ENCODE measurements at places on chromosomes 12 and 14.

- DNase-seq = no peak
Observed at GRCh38 chr12:114241973-114242434, 163.9 kb downstream of the TBX5 start.

GRCh38 chr12:13094367-13094766, 9.1 kb downstream of the GSG1 start:
- DNase-seq = no peak

GRCh38 chr12:53182903-53183302, 2.2 kb upstream of the CSAD start:
- DNase-seq = no peak

DNA sequence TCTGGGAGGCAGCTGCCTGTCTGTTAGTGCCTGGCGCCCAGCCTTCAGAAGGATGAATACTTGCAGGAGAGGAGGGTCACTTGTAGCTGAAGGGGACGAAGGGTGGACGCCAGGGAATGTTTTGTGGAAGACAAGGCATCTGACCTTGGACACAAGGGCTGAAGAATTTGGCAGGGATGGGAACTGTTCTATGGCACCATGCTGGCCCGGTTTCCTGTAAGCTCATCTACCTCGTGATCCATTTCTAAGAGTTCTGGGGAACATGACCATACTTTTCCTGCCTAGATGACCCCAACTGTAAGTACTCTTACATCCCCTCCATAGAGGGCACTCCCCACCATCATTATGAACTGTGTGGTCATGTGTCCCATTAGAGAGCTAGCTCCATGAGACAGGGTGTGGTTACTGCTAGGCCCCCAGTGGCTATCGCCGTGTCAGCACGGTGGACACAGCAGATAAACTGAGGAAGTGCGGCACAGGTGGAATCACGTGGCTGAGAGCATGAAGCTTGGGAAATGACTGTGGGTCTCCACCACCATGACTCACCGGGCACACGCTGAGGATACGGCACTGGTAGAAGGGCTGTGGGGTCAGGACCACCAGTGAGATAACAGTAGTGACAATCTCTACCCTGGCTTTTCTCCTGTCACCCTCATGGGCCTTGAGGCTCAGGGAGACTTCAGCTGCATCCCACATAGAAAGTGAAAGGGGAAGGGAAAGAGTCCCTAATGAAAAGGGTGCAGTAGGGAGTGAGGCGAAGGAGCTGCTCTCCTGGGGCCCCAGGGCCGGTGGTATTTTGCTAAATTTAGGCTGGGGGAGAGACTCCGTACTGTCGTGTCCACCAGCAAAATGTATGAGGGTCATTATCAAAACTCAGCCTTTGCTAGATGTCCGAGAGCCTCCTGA, 252.6 kb downstream of the FOXN3 start:
- DNase-seq = no peak

GRCh38 chr12:70271025-70271424, 27.8 kb downstream of the CNOT2 start:
- DNase-seq = no peak

- no peak for DNase-seq
Observed at GRCh38 chr12:108301346-108301745, 37.8 kb downstream of the CMKLR1 start.

- no peak for DNase-seq
Observed at GRCh38 chr14:102094101-102094500, 7.3 kb upstream of the HSP90AA1 start.

GRCh38 chr12:122979001-122979907, 1.2 kb upstream of the ARL6IP4 start:
- DNase-seq = no peak

DNA sequence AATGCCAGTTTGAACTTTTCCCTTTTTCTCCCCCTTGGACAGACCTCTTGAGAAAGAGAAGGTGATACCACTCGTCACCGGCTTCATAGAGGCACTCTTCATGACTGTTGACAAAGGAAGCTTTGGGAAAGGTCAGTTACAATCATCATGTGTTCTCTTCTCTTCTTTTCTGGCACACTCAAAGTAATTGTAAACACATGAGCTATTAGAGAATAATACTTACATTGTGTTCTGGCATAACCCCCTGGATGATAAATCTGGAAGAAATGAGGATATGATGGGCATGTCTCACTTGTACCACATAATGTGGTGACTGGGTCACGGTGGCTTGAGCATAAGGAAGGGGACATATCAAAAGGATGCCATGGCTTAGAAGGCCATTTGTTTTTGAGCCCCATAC, 20.0 kb downstream of the UTP20 start:
- DNase-seq = no peak

DNA sequence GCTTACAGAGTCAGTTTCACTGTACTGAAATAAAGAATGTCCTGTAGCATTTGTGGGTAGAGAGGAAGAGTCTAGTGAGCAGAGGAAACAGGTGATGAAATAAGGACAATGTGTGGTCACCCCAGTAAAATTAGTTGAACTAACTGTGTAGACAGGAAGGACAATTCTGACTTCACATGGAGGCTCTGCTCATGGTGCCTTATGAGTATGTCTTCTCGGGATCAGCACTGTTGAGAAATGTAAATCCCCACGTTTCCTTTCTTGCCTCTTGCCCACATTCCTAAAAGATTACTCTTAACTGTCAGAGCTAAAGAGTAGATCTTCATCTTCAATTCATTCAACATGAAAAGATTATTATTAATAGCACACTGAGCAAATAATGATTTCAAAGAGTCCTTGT, 113.2 kb upstream of the FLRT2 start:
- no peak for DNase-seq

DNA sequence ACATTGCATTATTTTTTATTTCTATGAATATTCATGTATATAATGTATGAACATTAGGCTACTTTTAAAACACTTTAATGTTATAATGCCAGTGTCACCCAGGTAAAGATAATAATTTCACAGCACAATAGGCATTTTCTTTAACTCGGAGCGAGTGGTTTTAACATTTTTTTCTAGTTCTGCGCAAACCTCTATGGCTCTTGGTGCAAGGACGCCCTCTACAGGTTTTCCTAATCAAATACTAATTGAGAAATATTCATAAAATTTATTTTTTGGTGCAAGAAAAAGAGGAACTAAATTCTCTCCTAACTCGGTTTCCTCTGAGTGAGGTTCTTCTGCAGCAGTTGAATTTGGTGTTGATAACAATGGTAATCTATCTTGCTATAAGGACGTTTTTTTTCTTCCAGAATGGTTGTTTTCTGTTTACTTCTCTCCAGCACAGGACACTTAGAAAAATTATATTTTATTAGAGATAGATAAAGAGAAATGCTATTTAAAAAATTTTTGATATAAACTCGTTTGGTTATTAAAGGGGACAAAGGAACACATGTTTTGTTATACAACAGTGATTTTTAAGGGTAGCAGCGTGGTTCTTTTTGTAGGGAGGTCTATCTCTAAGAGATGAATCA, 2.4 kb upstream of the WIF1 start:
- peak; percentile 42 for DNase-seq

DNA sequence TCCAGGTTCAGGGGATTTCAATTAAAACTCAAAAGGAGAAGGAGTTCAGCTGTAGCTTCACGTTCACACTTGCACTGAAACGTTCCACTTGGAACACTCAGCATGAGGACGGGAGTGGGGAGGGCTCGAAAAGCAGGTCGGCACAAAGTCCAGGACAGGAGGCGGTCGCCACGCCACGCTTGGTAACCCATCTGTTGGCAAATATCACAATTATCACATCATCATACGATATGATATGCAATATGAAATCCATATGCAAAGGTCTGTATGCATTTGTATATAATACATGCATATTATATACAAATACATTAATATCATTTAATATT, 17.2 kb downstream of the ADGRD1 start:
- DNase-seq = no peak

- DNase-seq = no peak
Observed at GRCh38 chr12:120662879-120663278, 22.5 kb downstream of the CABP1 start.

All from NCI-H748 treated with DMSO at 0.1 percent for 48 hours (cell line).